ENCODE measurements at places on chromosomes 16 and 17.

- no peak for DNase-seq
Measured at GRCh38 chr16:22352723-22353122, 21.7 kb downstream of the CDR2 start.

DNA sequence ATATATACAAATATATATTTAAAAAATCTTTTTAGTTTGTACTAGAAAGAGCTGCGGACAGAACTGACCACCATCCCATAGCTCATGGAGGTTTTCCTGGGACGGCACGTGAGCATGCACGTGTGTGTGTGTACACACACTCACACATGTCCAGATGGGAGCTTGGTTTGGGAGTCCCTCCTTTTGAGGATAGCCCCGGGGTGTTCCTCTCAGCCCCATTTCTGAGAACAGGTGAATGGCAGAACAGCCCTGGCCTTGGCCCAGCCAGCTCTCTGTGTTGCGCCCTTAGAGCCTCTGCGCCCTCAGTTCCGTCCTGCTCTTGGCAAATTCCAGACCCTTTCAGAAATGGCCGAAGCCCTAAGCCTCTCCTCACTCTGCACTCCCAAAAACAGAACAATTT, 70.1 kb downstream of the AMFR start:
- no peak for DNase-seq

- no peak for DNase-seq
Measured at GRCh38 chr17:48021934-48022333, 15.7 kb downstream of the COPZ2 start.

DNA sequence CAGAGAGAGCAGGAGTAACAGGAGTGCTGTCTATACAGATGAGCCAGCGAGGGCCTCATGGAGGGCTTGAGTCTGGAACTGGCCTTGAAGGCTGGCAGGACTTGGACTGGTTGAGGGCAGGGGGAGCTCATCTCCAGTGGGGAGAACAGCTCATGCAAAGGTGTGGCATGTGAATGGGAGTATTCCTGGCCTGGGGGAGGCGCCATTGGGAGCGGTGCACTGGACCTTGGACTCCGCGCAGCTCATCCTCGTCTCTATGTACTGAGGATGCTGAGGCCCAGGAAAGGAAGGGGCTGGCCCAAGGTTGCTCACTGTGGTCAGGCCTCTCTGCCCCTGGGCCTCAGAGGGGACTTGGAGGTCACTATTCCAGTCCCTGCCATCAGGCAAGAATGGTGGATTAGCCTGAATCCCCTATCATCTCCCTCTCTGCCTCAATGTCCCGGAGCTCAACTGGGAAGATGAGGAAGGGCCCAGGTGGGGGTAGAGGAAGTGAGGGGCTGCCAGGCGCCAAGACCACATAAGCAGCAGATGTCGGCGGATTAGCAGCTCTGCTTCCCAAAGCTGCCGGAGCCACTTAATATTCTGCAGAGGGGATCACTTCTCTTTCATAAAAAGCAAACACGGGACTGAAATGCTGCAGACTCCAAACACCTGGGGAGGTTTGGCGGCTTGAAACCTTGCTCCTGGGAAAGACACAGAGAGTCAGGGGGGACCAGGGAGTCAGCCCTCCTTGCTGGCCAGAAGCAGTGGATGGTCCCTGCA, 88.9 kb downstream of the SDK2 start:
- DNase-seq: no peak

GRCh38 chr17:28385037-28385400, 13.5 kb downstream of the SARM1 start:
- DNase-seq: no peak

DNA sequence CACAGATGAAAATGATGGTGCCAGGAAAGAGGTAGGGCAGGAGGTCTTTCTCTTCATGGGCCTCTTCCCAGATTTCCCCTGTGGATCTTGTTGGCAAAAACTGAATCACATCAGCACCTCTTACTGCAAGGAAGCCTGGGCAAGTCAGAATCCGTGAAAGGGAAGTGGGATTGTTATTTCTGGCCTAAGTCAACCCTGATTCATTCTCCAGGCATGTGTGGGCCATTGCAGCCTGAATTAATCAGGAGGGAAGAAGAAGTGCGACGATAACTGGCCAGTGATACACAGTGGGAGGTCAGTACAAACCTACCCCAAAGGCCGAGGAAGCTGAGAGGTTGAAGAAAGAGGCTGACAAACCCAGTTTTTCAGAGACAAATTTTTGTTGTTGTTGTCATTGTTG, 17.9 kb upstream of the NSMCE1 start:
- DNase-seq: no peak
